ENCODE measurements at places on chromosomes 5 and 9. TPM values are rescaled to one million over a fixed set of nuclear protein-coding genes. Genes with fewer than 3 reads are reported as not detected.

ZNF879 gene
- 4.6 TPM for total RNA-seq

DMRT3 gene
- not detected for total RNA-seq

FBN2 gene
- total RNA-seq: 146 TPM

F2R gene
- 514 TPM for total RNA-seq

TTC1 gene
- total RNA-seq: 38.5 TPM

PDGFRB gene
- total RNA-seq: 195 TPM

PCDHGB7 gene
- 14.7 TPM for total RNA-seq

SPINK1 gene
- 0.66 TPM for total RNA-seq
